Aorta (tissue), 5 donors: ENCODE measurements at places on chromosomes 2 and 18.

DNA sequence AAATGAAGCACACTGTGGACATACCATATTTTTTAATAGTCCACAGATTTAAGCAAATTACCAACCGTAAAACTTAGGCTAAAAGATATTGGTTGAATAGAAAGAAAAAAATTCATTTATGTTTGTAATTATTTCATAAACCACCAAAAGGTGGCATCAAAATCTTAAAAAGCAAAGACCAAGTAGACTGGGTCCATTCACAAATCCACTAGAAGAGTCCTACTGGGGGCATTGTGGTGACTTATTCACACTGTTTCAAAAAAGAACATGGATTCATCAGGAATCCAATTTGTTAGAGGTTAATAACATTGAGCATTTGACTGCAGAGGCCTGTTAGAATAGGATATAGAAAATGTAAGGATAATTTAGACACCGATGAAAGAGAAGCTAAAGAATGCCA lies 194.9 kb upstream of the KYNU start:
- DNase-seq, result no peak

- DNase-seq, result no peak
Observed at GRCh38 chr2:181363164-181363563, 94.0 kb upstream of the ITGA4 start.

DNA sequence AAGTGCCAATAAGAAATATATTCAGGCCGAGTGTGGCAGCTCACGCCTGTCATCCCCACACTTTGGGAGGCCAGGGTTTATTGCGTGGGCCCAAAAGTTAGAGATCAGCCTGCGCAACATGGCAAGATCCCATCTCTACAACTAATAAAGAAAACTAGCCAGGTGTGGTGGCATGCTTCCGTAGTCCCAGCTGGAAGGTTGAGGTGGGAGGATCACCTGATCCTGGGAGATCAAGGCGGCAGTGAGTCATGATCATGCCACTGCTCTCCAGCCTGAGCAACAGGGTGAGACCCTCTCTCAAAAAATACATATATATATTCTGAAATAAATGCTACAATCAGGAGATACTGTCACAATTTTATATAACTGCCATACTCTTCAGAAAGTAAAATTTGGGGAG lies 1604.8 kb upstream of the NXPH2 start:
- DNase-seq, result no peak

- no peak for DNase-seq
Observed at GRCh38 chr2:165256618-165257017, 17.4 kb downstream of the SCN2A start.

- no peak for DNase-seq
Observed at GRCh38 chr2:177076636-177077179, 135.9 kb upstream of the HNRNPA3 start.
